ENCODE measurements at places on chromosomes 2 and 18.

GRCh38 chr18:38571651-38572050 lies 1006.1 kb upstream of the CELF4 start:
- DNase-seq, result no peak

GRCh38 chr2:158725441-158725891 lies 69.7 kb upstream of the DAPL1 start:
- no peak for DNase-seq

- DNase-seq, result no peak
These were observed 40.1 kb downstream of the GTF3C3 start for GRCh38 chr2:196759378-196759706.

DNA sequence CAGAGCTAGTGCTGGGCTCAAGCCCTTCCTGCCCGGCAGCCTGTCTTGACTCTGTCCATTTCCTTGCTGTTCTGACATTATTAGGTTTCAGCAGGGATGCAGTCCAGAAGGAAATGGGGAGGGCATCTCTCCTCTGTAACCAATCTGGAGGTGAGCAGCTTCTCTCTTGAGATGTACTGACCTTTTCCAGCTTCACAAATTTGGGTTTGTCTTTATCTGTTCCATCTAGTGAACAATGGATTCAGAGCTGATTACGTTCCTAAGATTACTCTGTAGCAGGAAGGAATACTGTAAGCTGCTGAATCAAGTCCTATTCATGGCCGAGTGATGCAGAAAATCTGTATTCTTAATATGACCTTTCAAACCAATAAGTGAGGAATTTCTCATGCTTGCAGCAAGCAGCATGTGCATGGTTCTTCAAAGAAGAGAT lies 11.0 kb downstream of the PLA2R1 start:
- DNase-seq, result peak; percentile 36

DNA sequence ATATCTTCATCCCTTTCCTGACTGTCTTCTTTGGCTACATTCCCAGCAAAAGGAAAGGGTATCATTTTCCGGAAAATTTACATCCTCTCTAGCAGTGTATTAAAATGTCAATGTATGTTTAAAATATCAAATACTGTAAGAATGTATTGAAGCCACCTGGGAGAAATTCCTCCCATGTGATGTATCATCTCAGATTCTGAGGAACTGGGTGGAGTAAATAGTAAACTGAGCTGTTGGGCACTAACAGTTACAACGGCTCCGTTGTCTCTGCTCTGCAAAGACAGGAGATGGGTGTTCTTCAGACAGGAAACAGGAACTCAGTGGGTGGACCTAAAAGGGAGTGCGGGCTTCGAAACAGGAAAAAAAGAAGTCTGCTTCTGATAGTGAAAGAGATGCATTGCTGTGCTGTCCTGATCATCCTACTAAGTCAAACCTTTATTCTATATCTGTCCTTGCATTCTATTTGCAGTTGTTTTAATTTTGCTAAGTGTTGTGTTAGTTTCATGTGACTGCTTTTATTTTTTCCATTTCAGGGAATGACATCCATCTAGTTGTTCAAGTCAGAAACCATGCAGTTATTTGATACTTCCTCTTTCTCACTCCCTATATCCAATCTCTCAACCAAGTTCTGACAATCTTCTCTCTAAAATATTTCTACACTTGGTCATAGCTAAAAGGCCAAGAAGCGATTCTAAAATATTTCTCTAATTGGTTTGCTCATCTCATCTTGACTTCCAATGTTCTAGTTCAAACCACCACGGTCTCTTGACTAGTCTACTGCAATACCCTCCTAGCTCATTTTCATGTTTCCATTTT lies 19.4 kb downstream of the DOK1 start:
- no peak for DNase-seq

DNA sequence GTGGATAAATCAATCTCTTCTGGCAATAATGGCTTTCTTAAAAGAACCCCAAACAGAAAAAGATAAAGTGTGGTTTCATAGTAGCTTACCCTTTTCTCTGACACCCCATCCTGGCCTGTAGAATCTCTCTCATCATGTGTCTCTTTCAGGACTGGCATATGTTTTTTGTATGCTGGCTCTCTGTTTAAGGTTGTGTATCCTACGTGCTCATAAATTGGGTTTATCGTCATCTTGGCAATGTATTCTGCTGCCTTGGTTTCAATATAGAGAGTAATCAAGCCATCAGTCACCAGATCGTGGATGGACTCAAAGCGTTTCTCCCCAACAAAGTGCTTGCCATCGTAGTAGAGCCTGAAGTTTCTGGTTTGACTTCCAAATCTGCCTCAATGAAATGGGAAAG lies 113.5 kb upstream of the CHRNA1 start:
- DNase-seq, result no peak

GRCh38 chr2:183024339-183025095 lies 13.7 kb downstream of the NCKAP1 start:
- no peak for DNase-seq

DNA sequence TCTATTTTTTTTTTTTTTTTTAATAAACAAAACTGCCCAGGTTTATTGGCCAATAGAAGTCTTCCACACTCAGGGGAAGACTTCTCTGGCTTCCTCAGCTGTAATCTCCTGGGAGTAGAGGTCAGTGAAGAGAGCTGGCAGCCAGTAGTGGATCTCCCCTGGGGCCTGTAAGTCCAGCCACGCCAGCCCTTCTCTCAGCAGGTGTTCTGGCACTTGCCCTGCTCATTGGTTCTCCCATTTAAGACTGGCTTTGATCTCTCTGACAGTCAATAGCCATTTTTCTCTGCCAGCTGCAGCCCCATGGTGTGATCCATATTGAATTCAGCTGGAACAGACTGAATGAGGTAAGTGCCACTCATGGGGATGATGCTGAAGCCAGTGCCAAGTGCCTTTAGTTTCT lies 170.6 kb upstream of the SPHKAP start:
- DNase-seq, result no peak

- no peak for DNase-seq
These were observed 521 bp downstream of the MYCN start for GRCh38 chr2:15940661-15941480.

GRCh38 chr2:406876-407275 lies 119.0 kb upstream of the ALKAL2 start:
- DNase-seq, result no peak

DNA sequence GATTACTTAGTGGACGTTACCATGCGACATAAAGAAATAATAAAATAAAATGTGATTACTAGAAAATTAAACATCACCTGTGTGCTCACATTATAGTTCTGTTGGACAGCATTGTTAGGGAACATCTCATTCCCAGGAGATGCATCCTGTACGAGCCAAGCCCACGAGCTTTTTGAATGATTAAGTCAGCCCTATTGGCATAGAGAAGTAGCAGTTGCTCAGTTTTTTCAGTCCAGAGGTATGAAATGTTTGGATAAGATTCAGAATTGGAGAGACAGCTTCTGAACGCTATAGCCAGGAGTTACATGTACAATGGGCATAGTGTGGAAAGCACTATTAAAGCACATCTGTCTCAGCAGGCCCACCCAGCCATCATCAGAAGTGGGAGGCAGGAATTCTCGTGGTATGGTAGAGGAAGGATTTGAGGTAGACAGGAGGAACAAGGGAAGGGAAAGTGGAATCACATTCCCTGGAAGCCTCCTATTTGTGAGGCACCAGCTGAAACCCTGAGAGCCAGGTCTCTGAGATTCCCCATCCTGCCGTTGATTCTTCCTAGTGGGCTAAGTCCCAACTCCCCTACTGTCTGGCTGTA lies 8.6 kb downstream of the SPATS2L start:
- DNase-seq, result peak; percentile 72

GRCh38 chr18:72542984-72543356 lies 1.2 kb downstream of the CBLN2 start:
- DNase-seq, result no peak

DNA sequence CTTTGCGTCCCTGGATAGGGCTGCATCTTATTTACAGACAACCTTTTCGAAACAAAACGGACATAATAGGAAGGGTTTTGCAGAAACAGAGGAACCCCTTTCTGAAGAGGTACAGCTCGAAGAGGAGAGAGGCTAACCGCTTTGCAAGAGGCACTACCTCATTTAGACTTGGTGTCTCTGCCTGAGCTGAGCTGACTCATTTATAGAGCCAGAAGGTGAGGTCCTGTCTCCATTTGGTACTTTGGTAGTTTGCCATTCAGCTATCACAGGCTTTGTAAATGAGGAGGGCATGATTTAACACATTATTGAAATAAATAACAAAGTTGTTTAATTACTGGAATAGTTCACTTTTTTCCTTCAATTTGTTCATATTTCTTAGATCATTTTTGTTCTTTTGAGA lies 2.2 kb upstream of the NXPH2 start:
- no peak for DNase-seq

GRCh38 chr2:216555274-216555673 lies 56.6 kb downstream of the RPL37A start:
- DNase-seq, result peak; percentile 33

- peak; percentile 29 for DNase-seq
These were observed 103.8 kb downstream of the GREB1L start for GRCh38 chr18:21345840-21346239.

- DNase-seq, result no peak
These were observed 33.1 kb downstream of the GLS start for GRCh38 chr2:190913725-190914124.

DNA sequence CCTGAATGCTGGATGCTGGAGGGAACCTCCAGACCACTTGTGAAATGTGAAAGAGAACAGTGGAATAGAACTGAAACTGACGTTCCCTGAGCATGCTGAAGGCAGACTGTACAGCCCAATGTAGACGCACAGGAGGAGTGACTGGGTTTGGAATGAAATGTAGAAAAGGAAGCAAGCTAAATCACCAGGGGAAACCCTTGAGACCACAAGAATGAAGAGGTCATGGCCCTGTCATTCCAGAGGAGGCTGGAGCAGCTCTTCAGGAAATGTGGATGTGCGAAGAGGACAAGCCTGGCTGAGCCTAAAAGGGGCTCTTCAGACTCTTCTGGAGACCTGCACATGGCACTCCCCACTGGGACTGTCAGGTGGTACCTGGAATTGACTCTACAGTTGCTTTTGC lies 118.5 kb upstream of the ALPP start:
- DNase-seq, result peak; percentile 92

- peak; percentile 47 for DNase-seq
These were observed 1.1 kb upstream of the CDH2 start for GRCh38 chr18:28177828-28178635.

GRCh38 chr2:61463769-61464475 lies 7.0 kb downstream of the USP34 start:
- DNase-seq, result no peak

- DNase-seq, result no peak
These were observed 1.2 kb upstream of the EMX1 start for GRCh38 chr2:72915907-72916742.

DNA sequence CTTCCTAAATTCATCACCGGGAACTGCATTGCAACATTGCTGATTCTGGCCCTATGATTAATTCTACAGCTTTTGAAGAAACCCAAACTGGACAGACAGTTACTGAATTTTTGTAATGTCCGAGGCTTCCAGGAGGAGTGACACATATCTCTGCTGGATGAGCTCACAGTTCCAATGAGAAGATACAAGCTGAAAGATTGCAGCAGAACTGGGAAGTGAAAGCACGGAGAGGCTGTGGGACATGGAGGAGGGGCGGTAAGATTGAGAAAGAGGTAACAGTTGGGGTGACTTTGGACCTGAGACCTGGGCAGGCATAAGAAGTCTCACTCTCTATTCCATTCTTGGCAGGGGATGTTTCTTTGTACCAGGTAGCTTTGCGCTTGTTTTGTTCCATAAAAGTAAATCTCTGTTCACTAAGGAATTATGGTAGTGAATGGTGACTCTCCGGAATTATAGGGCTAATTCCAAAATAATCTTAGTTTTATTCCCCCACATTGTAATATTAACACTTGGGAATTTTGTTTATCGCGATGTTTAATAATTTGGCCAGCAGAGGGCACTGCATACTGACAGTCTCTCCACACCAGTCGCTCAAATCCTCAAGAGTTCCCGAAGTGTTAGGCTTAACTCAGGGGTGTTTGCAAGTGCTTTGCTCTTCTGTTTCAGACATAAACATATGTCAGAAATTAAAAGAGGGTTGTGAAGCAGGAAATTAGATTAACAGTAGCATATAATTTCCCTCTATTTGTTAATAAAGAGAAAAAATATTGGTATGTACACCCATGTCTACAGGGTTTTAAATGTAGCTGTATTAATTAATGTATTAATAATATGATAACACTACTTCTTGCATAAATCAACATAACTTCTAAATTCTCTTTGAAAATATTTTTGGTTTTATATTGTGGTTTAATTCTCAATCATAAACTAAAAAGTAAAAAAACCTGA lies 201.4 kb downstream of the SOCS6 start:
- DNase-seq, result peak; percentile 8

DNA sequence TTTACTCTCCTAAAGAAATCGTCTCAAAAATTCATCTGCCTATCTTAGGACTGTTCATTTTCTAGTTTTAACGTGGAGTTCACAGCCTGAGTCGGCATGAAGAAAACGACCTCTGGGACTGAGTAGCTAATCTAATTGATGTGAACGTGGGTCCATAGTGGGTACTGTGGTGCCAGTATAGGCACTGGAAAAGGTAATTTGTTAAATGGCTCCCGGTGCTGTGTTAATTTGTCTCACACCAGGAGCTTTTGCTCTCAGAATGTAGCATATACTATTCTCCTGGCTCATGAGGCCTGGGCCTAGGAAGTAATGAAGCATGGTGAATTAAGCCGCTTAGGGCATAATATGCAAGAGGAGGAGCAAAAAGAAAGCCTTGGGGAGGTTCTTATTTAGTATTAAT lies 414.4 kb upstream of the NXPH2 start:
- no peak for DNase-seq

- peak; percentile 24 for DNase-seq
These were observed 79.1 kb upstream of the EPB41L3 start for GRCh38 chr18:5622905-5623304.

- DNase-seq, result no peak
These were observed 28.6 kb downstream of the LRATD1 start for GRCh38 chr2:14661163-14661562.

- DNase-seq, result no peak
These were observed 1.9 kb upstream of the FBXO41 start for GRCh38 chr2:73286134-73286655.

DNA sequence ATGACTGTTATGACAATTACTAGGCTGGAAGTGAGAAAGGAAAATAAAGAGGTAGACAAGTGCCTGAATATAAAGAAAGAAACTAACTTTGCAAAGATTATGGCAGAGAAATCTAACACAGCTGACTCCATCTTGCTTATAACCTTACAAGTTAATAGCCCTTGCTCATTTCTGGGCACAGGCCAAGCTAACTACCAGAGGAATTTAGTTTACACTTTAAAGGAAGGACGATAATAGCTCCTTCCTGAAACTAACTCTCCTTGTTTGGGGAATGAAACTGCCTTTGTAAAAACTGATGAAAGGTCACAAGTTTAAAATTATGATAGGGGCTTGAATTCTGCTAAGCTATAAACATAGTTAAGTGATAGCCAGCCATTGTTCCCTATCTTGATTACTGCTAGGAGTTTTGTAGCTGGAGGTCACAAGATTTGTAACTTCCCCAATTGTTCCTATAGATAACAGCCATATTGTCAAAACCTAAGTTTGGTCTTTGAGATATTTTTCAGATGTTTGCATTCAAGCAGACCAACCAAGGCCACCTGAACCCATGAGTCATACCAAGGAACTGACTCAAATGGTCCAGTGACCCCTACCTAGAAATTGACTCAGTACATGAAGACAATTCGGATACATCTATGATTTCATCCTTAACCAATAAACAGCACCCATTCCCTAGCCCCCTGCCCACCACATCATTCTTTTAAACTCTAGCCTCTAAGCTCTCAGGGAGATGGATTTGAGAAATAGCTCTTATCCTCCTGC lies 209.2 kb upstream of the LRATD1 start:
- DNase-seq, result no peak

- no peak for DNase-seq
These were observed 31.1 kb upstream of the INHBB start for GRCh38 chr2:120314690-120315366.

- DNase-seq, result no peak
These were observed 8.0 kb downstream of the ALPI start for GRCh38 chr2:232463701-232464543.
